Liver (tissue), 10 donors: ENCODE measurements at places on chromosomes 11 and 22. TPM values are rescaled to one million over a fixed set of nuclear protein-coding genes. Genes with fewer than 3 reads are reported as not detected.

The CCDC73 gene
- total RNA-seq = 0.23 TPM

The OR51S1 gene
- total RNA-seq = not detected

The ABTB2 gene
- 5.1 TPM for total RNA-seq

The MS4A6E gene
- 0.75 TPM for total RNA-seq
